ENCODE measurements at places on chromosomes 1 and 21.

GRCh38 chr1:167198518-167199133 lies 22.1 kb upstream of the POU2F1 start:
- no peak for DNase-seq

DNA sequence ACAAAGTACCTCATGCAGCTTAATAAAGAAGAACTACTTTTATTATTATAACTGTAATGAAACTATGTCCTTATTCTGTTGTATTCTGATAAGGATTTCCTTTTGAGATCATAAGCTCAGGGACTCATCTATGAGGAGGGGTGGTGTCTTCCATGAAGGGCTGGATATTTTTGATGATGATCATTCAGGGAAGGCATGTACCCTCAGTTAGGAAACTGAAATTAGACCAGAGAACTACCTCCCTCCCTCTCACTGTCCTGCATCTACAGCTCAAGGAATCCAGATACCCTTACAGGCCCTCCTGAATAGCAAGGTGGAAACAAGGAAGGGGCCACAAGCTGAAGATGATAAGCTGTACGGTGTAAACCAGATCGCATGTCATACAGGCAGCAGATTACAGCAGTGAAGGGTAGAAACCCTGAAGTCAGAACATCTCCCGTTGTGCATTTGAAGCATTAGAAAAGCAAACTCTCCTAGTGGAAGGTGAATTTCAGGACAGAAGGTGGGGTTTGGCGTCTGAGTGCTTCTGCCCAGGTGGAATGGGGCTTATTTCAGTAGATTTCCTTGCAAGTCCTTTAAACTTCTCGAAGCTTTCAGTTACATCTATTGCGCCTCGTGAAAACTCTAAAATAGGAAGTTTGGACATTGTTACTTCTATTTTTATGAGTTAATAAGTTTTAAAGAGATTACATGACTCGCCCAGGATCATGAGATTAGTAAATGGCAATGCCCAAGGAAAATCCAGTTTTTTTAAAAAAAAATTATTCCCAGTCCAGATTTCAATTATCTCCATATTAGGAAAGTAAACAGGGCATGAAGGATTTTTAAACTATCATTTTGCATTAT lies 101.1 kb upstream of the HNRNPU start:
- DNase-seq = no peak

DNA sequence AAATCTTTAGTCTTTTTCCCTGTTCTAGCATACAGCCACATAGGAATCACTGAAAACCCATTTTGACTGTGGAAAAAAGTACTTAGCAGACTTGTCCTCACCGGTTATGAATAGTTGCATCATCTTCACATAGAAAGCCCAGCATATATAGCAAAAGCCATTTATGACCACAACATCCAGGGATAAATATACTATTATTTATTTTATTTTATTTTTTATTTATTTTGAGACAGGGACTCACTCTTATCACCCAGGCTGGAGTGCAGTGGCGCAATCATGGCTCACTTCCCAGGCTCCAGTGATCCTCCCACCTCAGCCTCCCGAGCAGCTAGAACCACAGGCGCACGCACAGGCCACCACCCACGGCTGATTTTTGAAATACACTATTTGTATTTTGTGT lies 175.3 kb downstream of the GALNT2 start:
- no peak for DNase-seq

- no peak for DNase-seq
Measured at GRCh38 chr1:234111458-234112142, 207.1 kb downstream of the SLC35F3 start.

DNA sequence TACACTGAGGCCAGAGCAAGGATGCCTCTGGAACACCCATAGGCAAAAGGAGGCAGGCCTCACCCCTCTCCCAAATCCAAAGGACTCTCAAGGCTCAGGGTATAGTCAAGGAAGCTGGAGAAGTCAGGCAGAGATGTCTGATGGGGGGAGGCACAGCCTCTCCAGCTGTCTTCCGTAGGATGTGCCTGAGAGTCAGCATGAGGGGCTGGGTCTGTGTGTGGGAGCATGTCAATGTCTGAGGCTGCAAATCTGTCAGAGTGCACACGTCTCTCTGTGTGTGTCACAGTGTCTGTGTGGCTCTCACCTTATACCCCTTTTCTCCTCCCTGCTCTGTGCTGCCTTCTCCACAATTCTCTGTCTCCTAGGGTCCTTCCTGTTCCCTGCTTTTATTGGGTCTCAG lies 4.0 kb downstream of the HPCAL4 start:
- DNase-seq = no peak

DNA sequence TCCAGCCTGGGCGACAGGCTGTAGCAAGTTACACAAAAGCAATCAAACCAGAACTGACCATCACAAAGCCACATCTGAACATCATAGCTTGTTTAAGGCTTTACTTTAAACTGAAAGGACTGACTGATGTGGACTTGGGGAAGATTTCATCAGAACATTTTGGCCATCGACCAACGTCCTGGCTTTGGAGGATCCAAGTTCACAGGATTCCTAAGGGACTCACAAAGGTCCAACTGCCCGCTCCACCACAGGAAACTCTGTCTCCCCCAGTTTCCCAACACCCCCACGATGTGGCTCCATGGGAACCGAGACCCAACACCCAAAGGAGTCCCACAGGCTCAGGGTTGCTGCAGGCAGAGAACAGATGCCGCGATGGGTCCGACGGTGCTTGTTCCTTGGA lies 9.3 kb downstream of the SSU72 start:
- DNase-seq = no peak

- DNase-seq = no peak
Measured at GRCh38 chr1:147815503-147815902, 55.1 kb upstream of the GJA5 start.

DNA sequence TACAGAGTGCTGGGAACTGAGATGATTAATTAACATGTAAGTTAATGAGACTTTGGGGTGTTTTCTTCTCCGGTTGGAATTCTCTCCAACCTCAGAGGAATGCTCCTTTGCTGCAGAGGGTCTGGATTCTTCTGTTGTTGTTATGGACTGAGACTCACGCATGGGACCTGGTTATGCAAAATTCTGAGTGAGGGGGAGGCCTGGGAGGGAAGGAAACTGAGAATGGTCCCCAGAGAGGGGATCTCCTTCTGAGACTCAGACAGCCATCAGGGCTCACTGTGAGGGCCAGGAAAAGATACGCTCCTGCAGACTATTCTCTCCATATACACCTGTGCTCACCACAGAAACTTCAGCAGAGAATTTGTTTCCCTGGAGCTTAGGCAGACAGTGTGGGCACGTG lies 56.3 kb downstream of the HTR6 start:
- DNase-seq = no peak

DNA sequence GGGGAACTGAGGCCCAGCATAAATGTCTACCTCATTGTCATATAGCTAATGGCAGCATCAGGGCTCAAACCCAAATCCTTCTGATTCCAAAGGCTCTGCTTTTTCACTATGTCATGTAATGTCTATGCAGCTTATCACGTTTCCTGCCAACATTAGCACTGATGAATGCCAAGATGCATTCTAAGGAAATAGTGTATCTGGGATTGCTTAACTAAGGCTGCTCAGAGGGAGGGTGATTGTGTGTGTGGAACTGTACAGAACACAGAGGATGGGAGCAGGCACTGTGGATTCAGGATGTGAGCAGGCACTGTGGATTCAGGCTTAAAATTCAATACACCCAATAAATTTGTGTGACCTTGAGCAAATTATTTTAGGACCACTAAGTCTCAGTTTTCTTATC lies 456.4 kb upstream of the DEPDC1 start:
- no peak for DNase-seq

- DNase-seq = peak; percentile 54
Measured at GRCh38 chr1:226702957-226703831, 35.9 kb downstream of the ITPKB start.

DNA sequence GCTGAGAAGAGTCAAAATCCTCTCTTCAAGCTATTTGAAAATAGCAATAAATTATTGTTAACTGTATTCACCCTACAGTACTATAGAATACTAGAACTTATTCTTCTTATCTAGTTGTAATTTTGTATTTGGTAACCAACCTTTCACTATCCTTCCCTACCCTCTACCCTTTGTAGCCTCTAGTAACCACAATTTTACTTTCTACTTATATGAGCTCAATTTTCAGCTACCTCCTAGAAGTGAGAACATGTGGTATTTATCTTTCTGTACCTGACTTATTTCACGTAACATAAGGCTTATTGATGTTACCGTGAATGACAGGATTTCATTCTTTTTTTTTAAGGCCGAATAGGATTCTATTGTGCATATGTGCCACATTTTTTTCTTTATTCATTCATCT lies 30.0 kb downstream of the ZC3H11B start:
- DNase-seq = no peak

DNA sequence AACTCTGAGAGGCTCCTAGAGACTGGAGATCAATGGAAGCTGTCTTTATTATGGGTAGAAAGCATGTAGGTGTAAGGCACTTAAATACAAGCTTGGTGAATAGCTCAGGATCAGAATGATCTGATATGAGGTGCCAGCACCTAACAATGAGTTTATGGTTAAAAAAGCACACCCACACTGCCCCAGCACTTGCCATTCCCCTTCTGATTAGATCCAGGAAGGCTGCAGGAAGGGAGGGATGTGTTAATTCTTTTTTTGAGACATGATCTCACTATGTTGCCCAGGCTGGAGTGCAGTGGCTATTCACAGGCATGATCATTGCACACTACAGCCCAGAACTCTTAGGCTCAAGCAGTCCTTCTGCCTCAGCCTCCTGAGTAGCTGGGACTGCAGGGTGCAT lies 71.8 kb upstream of the IVNS1ABP start:
- no peak for DNase-seq

DNA sequence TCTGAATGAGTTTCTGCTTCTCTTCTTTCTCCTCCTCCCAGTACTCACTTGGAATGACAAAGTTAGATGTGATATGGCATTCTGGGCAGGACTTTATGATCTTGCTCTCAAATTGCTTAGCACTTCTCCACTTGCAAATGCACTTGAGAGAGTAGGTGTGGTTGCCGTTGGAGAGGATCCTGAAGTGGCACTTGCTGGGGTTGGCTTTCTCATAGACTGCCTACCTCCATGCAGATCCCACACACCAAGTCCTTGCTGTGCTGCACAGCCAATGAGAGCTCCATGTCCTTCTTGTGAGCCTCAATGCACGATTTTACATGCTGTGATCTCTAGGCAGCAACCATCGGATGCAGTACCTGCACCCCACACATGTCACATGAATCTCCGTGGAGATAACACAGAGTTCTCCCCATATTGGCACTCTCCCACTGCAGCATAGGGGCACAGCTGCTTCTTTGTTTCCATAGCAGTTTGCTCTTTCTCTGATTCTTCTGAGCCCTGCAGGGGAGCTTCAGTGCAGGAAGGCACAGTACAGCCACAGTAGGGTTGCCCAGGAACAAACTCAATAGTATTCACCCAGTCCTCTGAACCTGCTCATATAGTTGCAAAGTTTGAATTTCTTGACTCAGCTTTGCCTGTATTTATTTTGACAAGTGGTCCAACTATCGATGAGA lies 45.2 kb downstream of the ZNF691 start:
- DNase-seq = no peak

DNA sequence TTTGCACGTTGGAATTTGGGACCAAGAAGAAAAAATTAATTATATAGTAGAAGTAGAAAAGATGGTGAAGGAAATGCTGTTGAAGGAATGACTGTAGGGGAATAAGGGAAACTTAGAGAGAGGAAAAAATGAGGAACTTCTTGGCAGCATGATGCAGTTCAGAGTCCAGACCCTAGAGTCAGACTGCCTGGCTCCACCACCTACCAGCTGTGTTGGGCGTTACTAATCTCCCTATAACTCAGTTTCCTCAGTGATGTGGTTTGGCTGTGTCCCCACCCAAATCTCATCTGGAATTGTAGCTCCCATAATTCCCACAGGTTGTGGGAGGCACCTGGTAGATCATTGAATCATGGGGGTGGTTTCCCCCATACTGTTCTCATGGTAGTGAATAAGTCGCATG lies 1.3 kb upstream of the SELP start:
- peak; percentile 17 for DNase-seq

DNA sequence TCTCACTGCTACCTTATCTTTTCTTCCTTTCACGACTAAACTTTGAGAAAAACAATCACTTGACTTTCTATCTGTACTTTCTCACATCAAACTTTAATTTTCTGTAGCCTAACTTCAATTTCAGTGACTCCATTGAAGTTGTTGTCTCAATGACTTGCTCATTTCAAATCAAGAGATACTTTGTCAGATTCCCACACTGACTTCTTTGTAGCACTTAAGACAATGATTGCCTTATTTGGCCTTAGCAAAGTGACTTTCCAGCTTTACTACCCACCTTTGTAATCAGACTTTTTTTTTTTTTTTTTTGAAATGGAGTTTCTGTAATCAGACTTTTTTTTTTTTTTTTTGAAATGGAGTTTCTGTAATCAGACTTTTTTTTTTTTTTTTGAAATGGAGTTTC lies 37.0 kb downstream of the AGO4 start:
- no peak for DNase-seq

GRCh38 chr1:15610167-15610566 lies 7.1 kb upstream of the DDI2 start:
- no peak for DNase-seq

DNA sequence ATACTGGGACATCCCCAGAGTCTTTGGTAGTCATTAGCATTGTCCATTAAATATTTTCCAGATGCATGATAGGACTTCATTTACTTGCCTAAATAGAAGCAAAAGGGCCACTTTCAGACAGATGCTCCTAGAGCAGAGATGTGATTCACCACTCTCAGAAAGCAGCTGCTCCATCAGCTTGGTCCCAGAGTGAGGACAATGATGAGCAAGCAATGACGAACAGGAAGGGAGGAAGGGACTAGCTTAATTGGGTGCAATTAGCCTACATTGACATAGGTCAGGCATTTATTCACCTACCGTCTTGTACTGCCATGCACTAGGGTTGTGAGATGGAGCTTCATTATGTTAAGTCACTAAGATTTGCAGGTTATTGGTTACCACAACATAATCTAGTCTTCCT lies 85.1 kb upstream of the PLXNA2 start:
- DNase-seq = no peak

GRCh38 chr1:203328714-203329122 lies 22.2 kb downstream of the FMOD start:
- DNase-seq = no peak

GRCh38 chr1:47827109-47827508 lies 170.1 kb downstream of the TRABD2B start:
- DNase-seq = no peak

DNA sequence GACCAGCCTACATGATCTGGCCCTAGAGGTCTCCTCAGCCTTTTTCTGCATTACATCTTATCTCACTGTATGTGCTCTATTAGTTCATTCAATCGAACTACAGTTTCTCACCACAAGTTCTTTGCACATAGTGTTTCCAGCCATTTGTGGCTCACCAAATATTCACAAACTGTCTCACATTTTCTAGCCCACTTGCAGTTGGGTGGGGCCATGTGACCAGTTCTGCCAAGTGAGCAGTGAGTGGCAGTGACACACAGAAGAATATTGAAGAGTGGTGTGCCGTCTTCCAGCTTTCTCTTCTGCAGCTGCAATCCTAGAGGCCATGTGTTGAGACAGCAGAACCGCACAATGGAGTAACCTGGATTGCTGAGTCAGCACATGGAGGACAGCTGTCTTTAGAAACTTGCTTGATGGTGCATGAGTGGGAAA lies 103.2 kb upstream of the ZNF644 start:
- no peak for DNase-seq

- no peak for DNase-seq
Measured at GRCh38 chr1:18637511-18637960, 6.9 kb downstream of the PAX7 start.
